ENCODE measurements at places on chromosomes 1 and 21.

DNA sequence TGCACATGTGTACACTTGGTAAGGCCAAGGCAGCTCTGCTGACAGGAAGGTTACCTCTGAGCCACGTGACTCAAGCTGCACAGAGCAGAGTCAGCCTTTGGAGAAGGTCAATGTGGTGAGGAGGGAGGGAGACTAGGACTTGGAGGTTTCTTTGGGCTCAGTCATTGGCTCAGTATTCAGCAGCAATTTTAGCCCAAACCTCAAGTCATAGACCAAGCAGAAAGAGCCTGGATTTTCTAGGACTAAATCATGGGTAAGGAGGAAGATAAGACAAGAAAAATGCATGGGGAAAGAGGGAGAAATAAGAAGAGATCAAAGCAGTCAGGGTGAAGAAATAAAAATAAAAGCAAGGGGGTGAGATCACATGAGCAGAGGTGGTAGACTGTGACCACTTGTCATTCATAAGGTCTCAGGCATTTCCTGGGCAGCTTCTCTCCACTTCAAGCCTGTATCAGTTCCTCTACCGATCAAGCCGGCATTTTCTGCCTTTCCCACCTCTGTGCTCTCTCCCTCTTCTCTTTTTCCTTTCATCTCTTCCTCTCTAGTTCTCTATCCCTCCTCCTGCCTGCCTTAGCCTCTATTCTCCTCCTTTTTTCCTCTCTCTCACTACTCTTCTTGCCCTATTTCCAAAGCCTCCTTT is 51.7 kb upstream of the DUSP10 start:
- DNase-seq, result no peak

- DNase-seq, result no peak
These were observed 110.1 kb downstream of the GRIK1 start for GRCh38 chr21:29829564-29830275.

- no peak for DNase-seq
These were observed 12.7 kb downstream of the POU2F1 start for GRCh38 chr1:167233373-167233772.

DNA sequence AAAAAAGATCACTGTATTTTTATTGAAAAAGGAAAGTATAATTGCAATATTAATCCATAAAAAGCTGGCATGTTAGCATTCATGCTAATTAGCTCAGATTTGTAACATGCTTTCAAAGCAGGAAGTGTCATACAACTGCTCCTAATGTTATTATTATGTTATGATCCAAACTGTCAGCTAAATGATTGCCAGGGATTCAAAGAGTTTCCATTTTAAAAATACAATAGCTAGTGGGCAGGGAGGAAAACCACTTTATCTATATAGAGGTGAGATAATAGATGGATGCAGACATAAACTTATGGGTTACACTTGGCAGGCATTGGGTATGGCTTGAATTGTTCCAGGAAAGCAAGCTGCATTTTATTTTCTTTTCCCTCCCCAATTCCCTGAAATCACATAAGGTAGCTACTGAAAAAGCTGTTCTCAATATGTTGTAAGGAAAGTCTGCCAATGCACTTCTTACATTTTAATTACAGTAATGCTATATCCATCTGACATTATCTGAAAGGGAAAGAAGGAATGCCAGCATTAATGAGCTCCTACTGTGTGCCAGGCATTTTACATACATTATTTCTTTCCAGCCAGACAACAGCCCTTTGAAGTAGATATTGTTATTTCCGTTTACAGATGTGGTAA is 9.8 kb upstream of the MYSM1 start:
- DNase-seq, result no peak

- DNase-seq, result no peak
These were observed 61.2 kb upstream of the ETV3 start for GRCh38 chr1:157199421-157199755.

DNA sequence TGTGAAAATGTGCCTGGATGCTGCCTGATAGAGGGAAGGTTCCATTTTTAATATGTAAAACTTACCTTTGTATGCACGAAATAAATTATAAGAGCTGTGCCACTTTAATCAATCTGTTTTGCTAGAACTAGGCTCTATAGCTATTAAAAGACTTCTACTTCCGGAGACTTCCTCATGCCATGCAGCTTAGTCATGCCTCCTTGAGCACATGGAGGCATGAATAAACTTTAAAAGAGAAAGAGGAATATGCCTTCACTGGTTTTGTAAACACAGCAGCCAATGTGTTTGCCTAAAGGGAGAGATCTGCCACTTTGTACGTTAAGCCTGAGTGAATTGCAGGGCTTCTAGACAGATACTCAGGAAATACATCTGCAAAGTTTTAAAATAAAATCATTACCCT is 604.6 kb downstream of the LRRIQ3 start:
- DNase-seq, result no peak

GRCh38 chr1:25246600-25247023 is 642 bp downstream of the RSRP1 start:
- no peak for DNase-seq

- DNase-seq, result no peak
These were observed 13.4 kb downstream of the OR10R2 start for GRCh38 chr1:158485455-158485854.

- no peak for DNase-seq
These were observed 399.9 kb upstream of the RUNX1 start for GRCh38 chr21:35448876-35449599.

- no peak for DNase-seq
These were observed 107.0 kb downstream of the NME7 start for GRCh38 chr1:169260478-169261151.

GRCh38 chr1:157880621-157881020 is 39.0 kb upstream of the CD5L start:
- no peak for DNase-seq

- DNase-seq, result no peak
These were observed 164.4 kb downstream of the LIPI start for GRCh38 chr21:14046401-14046800.

- no peak for DNase-seq
These were observed 3.1 kb downstream of the LAMB3 start for GRCh38 chr1:209648931-209649776.

- DNase-seq, result no peak
These were observed 664.1 kb upstream of the CAMK1G start for GRCh38 chr1:208919371-208919770.

GRCh38 chr1:39692152-39693074 is 1.2 kb upstream of the HPCAL4 start:
- DNase-seq, result no peak

DNA sequence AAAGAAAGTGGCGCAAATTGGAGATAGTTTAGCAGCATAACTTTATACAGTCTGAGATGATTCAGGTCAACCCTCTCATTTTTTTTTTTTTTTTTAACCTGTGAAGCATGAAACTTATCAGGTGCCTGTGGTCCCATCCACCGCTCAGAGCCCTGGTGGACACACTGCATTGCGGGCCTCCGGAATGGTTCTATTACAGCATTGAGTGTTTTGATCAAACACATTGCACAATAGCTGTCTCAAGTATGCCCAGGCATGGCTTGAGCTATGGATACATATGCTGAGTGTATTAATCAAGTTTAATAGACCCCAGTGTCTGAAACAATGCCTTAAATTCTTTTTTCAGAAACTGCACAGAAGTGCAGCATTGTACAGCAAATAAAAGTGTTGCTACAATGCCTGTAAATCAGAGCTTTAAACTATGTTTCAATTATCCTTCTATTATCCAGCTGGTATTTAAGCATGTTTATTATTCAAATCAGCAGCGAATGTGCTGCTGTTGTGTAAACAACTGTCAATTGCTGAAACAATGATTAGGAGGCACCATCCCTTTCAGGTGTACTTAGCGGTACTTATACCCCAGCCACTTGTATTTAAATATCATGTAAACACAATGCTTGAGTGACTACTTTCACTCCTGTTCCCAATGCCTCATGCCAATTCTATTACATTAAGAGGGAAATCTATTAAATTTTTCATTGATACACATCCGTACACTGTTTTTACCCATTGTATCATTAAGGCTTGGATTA is 456.6 kb downstream of the RPS6KC1 start:
- DNase-seq, result no peak

DNA sequence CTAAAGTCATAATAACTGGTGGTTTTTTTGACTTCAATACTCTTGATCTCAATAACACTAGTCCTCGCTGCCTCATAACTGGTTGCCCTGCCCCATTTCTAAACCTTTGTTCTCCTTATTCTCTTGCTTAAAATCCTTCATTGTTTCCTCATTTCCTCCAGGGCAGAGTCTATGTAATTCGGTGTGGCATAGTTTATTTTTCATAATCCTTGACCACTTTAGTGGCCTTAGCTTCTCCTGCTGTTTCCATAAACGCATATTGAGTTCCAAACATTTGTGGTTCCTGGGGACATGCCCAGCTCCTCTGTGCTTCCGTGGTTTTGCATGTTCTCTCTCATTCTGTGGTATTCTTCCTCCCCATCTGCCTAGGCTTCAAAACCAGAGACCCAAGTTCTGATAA is 19.0 kb upstream of the TLCD4 start:
- DNase-seq, result no peak

- no peak for DNase-seq
These were observed 84.5 kb downstream of the CC2D1B start for GRCh38 chr1:52281518-52281917.

- DNase-seq, result no peak
These were observed 54.7 kb downstream of the COQ8A start for GRCh38 chr1:226994586-226995364.

DNA sequence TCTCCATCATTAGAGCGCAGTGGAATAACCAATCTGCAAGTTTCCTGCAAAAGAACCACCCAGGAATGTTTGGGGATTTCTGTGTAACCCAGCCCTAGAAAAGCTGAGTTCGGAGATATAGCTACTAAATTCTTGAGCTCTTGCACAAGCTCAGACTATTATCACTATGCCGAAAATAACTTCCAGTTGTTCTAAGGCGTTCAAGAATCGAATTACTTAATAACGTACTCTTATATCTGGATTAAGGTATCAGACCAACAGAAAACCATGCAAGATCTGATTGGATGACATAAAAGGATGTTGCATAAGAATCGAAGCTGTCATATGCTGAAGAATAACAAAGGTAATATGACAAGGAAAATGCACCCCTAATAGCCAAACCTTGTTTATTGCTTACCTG is 7.5 kb upstream of the LAMC2 start:
- DNase-seq, result no peak

- no peak for DNase-seq
These were observed 22.1 kb downstream of the CRYAA start for GRCh38 chr21:43190951-43191350.

DNA sequence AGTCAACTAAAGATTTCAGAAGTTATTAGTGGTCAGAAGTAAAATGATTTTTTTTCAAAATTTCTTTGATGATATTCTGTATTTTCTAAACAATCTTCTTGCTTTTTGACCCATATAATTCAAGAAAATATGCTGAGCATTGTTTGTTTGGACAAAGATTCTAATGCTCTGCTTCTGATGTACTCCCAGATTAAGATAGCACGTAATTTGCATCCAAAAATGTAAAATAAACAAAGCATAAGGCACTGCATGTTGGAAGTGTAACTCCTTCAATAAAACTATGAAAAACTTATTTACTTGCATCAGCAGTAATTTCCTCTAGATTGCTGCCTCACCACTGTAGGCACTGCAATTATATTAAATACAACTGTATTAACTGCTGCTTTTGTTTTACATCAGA is 1054.1 kb downstream of the TTLL7 start:
- DNase-seq, result no peak

- DNase-seq, result peak; percentile 0
These were observed 927 bp downstream of the UAP1 start for GRCh38 chr1:162562470-162562828.

DNA sequence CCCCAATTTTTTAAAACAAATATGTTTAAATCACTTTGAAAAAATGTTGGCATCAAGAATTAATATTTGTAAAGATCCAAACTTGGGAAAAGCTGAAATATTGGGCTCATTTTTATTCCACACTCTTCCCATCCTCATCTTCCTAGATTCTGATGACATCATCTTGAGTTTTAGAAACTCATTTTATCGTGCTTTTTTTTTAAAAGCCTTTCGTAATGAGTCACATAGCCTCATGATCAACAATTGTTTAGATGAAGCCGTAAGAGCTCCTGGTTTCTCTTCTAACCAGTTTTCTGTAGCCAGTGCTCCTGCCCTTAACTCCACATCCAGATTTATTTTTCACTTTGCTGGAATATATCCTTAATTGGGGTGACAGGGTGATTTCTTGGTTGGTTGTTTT is 78.6 kb downstream of the POFUT2 start:
- DNase-seq, result no peak

GRCh38 chr1:245353915-245354775 is 199.4 kb downstream of the KIF26B start:
- DNase-seq, result no peak

DNA sequence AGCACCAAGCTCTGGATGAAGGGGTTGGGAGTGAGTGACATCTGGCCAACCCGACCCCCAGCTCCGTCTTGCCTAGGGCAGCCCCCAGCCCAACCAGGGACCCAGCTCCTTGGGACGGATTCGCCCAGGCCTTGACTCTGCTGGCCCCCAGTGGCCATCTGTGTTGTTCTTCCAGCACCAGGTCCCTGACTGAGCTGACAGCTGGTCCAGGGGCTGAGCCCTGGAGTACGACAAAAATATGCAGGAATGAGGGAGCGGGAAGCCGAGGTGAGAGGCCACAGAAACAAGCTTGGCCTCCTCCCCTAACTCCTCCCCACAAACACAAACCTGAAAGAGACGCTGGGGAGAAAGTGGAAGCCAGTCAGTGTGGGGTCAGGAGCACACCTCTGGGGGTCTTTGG is 55.0 kb upstream of the PAX7 start:
- DNase-seq, result peak; percentile 30

- DNase-seq, result no peak
These were observed 181.2 kb upstream of the PKN2 start for GRCh38 chr1:88502886-88503285.

DNA sequence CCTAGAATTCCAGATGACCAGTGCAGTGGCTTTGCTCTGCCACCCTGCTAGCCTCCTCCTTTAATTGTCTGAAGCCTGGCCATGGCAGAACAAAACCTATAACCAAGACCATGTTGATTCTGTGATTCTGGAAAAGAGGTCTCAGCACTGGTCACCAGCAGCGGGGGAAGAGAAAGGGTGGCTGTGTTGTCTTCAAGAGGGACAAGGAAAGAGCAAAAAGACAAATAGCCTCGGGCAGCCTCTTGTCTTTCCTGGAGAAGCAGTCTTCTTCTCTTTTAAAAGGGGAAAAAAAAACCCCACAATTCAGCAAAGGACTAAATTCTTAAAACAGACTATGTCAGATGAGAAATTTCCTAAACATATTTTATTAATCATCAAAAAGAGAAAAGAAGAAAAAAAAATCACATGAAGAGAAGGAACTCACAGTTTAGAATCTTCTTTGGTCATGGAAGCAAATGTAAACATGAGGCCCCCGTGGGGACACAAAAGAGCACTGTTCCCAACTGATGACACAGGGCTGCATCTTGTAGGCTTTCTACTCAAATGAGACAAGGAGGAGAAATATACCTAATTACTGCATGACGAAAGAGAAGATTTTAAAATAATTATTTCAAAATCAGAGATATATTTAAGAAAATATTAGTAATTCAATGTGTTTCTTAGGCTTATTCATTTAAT is 36.3 kb upstream of the RAP1GAP start:
- DNase-seq, result no peak

DNA sequence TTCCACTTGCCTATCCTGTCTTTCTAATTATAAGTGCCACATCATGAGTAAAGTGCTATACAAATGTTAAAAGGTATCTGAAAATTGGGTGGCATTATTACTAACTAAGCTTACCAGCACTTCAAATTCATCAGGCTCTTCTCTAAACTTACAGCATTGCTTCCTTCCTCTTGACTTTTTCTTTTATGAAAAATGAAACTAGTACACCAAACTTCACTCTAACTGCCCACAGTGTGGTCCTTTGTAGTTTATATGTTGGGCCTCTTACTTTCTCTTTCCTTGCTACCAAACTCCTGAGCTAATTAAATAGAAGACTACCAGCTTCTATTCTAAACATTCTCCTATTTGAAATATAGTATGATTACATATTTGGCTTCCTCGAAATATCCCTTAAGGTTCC is 81.8 kb downstream of the NOTCH2 start:
- no peak for DNase-seq

Data from activated T-cell treated with anti-CD3 and anti-CD28 coated beads for 4 hours (primary cell).